ENCODE measurements at places on chromosomes 2 and 18. TPM values are rescaled to one million over a fixed set of nuclear protein-coding genes. Genes with fewer than 3 reads are reported as not detected.
A peak's percentile ranks its signal among the peaks of the same experiment; 100 is the strongest.

The RPRD1A gene
- 44.7 TPM for total RNA-seq

- no peak for DNase-seq
- no peaks in the 10 kb centered on the region for H3K4me1 ChIP-seq
- H3K27me3 ChIP-seq: no peaks in the 10 kb centered on the region
Observed at GRCh38 chr2:226902041-226902966, 66.5 kb downstream of the RHBDD1 start.

The GALNT14 gene
- total RNA-seq: 1.7 TPM

DNA sequence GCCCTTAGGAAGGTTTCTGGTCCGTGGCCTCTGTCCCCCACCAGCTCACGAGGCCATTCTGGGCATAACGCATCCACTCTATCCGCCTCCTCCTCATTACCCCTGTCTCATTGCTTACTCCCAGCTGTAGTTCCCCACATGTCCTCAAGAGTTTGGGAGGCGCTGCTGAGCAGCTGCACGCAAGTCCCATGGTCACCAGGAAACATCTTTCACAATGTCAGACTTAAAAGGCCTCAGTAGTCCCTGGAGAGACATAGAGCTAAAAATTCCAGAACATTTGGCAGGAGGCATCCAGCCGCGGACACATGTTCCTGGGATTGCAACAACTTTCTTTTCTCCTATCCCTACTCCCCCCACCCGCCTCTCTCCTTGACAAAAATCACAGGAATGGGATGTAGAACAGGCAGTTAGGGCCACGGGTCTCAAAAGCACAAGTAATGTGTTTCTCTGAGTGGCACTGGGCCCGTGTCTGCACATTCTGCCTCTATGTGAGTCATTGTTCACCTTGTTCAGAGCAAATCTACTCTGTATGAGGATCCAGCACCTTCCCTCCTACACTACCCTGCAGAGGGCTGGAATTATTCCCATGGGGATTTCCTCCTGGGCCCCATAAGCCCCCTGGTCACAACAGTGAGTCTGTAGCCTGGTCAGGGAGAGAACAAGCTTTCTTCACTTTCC, 8.1 kb downstream of the LBH start:
- no peaks in the 10 kb centered on the region for H3K27me3 ChIP-seq
- peak; percentile 95 for DNase-seq
- H3K4me1 ChIP-seq: peaks cover 59% of the 10 kb centered on the region
- no peak overlapping the region for H3K4me3 ChIP-seq
- peak overlapping the region; percentile 74 for H3K27ac ChIP-seq

DNA sequence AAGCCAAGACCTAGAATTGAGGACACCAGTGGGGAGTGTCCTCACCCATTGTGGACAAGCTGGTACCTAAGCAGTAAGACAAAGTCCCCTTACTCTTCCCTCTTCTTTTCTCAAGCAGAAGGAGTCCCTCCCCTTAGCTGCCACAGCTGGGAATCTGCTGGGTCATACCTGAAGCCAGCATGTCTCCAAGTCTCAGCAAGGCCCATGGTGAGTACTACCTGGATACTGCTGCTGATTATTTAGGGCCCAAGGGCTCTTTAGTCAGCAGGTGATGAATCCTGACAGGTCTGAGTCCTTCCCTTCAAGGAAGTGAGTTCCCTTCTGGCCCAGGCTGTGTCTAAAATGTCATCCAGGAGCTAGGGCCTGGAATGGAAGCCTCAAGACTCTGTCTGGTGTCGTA, 198.6 kb upstream of the STK17B start:
- H3K4me3 ChIP-seq: no peak overlapping the region
- H3K27me3 ChIP-seq: no peaks in the 10 kb centered on the region
- H3K27ac ChIP-seq: no peak overlapping the region
- no peak for DNase-seq
- no peaks in the 10 kb centered on the region for H3K4me1 ChIP-seq

The ELOA2 gene
- not detected for total RNA-seq

DNA sequence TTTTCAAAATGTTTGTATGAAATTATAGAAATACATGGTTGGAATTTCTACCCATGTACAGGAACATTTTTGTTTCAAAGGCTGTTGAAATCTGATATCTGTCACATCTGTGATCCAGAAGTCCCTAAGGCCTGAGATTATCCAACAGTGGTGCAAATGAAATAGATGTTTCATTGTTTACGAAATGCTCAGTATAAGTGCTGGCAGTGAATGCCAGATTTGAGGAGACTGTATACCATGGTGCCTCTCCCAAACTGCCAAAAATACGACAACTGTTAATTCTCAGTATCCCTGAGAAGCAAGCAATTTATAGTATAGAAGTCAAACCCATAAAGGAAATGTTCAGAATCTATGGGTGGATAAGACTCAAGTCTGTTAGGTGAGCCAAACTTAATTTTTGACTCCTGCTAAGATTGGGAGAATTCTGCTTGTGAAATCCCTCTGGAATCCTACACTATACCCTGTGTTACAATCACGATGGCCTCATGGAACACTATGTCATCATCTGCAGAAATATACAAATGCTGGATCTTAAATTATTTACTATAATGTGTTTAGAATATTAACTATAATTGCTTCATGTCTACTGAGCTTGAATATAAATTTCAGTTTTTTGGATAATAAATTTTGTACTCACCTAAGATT, 71.2 kb upstream of the DOCK10 start:
- no peaks in the 10 kb centered on the region for H3K36me3 ChIP-seq
- H3K4me3 ChIP-seq: no peak overlapping the region
- H3K27me3 ChIP-seq: no peaks in the 10 kb centered on the region
- H3K4me1 ChIP-seq: no peaks in the 10 kb centered on the region
- DNase-seq: no peak

DNA sequence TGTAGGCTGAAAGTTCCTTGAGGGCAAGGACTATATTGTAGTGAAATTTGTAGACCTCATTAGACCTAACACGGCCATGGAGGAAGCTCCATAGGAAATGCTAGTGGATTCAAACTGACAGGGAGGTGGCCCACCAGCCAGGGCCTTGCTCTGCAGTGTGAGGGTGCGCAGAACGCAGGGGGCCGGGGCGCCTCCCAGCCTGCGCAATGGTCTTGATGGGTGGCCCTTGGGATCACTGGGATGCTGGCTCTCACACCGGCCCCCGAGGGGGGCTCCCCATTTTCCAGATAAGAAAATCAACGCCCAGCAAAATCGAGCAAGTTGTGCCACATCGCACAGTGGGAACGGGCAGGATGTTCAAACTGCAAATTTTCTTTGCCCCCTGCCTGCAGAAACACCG, 655.4 kb downstream of the GALR1 start:
- no peak for DNase-seq
- no peak overlapping the region for H3K4me3 ChIP-seq
- H3K36me3 ChIP-seq: no peaks in the 10 kb centered on the region
- no peak overlapping the region for H3K27ac ChIP-seq
- H3K27me3 ChIP-seq: no peaks in the 10 kb centered on the region

DNA sequence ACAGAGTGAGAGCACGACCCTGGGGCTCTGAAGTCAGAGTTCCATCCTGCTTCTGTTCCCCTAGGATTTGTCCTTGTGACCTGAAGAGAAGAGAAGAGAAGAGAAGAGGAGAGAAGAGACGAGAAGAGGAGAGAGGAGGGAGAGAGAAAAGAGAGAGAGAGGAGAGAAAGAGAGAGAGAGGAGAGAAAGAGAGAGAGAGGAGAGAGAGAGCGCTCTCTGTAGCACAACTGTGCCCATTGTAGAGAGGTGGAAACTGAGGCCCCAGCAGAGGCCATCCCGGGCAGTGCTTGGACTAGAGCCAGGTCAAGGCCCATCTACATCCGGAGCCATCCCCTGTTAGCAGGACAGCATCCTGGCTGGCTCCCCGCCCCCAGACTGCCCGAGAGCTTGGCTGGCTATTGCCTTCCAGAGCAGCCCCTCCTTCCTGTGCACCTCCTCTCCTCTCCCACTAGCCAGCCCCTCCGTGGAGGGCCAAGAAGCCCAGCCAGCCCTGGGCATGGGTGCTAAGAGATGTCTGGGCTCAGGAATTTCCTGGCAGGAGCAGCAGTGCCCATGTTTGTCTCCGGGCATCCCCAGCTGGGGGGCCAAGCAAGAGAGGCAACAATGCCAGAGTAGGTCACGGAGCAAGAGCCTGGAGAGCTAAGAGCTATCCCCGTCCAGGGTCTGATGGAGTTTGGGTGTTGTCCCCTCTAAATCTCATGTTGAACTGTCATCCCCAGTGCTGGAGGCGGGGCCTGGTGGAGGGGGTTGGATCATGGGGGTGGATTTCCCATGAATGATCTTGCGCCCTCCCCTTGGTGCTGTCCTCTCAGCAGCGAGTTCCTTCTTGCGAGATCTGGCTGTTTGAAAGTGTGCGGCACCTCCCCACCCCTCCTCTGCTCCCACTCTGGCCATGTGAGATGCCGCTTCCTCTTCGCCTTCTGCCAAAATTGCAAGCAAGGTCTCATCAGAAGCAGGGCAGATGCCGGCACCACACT, 18.2 kb upstream of the GPR55 start:
- H3K4me3 ChIP-seq: no peak overlapping the region
- no peaks in the 10 kb centered on the region for H3K36me3 ChIP-seq
- H3K4me1 ChIP-seq: peaks cover 10% of the 10 kb centered on the region
- no peak for DNase-seq

DNA sequence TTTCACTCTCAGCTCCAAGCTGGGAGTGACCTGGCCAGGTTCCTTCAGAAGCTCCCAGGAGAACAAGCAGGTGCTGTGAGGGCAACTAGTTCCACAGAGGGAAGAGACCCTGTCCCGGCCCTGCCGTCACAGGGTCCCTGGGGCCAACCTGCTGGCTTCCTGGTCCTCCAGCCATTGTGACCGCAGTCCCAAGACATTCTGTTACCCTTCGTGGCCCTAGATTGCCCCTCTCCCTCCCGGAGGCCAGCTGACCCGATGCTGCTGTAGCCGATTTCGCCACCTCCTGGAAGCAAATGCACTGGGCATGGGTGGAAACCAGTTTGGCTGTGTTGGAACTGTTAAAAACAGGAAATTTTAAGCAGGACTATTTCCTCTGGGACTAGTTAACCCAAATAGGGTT, 55.4 kb downstream of the EPAS1 start:
- H3K36me3 ChIP-seq: no peaks in the 10 kb centered on the region
- H3K4me1 ChIP-seq: peaks cover 20% of the 10 kb centered on the region
- H3K27me3 ChIP-seq: no peaks in the 10 kb centered on the region
- no peak overlapping the region for H3K4me3 ChIP-seq
- DNase-seq: no peak
- H3K27ac ChIP-seq: peak overlapping the region; percentile 44

The FAM124B gene
- 1.7 TPM for total RNA-seq

The NT5DC4 gene
- total RNA-seq: not detected

GRCh38 chr2:197258580-197258979, 52.0 kb downstream of the ANKRD44 start:
- H3K36me3 ChIP-seq: no peaks in the 10 kb centered on the region
- no peak overlapping the region for H3K4me3 ChIP-seq
- peaks cover 56% of the 10 kb centered on the region for H3K4me1 ChIP-seq
- H3K27me3 ChIP-seq: no peaks in the 10 kb centered on the region
- no peak for DNase-seq

- H3K4me1 ChIP-seq: peaks cover 25% of the 10 kb centered on the region
- H3K27ac ChIP-seq: peak overlapping the region; percentile 94
Observed at GRCh38 chr2:151410485-151410834, 758 bp downstream of the RIF1 start.

The IL36RN gene
- total RNA-seq: 0.25 TPM

DNA sequence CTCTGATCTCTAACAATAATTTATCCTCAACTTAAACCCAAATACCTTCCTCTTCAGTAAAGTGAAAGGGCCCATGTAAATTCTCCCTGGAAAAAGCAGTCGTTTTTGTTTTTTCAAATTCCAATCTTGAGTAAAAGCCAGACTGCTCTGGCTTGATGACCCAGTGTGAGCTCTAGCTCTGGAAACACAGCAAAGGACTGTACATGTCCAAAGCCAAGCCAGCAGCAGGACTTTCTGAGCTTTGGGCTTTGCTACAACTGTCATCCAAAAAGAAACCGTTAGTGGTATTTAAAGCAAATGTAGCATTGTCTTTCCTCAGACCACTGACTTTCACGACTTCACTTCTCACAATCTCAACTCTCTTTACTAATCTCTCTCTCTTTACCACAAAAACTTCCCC, 25.4 kb downstream of the SH3YL1 start:
- peaks cover 8% of the 10 kb centered on the region for H3K36me3 ChIP-seq
- H3K4me3 ChIP-seq: no peak overlapping the region
- no peaks in the 10 kb centered on the region for H3K4me1 ChIP-seq
- DNase-seq: no peak

- H3K27ac ChIP-seq: no peak overlapping the region
- no peaks in the 10 kb centered on the region for H3K27me3 ChIP-seq
- no peak for DNase-seq
- H3K4me1 ChIP-seq: no peaks in the 10 kb centered on the region
Observed at GRCh38 chr2:170567429-170567828, 147.7 kb upstream of the SP5 start.

- no peak overlapping the region for H3K27ac ChIP-seq
- no peaks in the 10 kb centered on the region for H3K36me3 ChIP-seq
- no peak overlapping the region for H3K4me3 ChIP-seq
- H3K4me1 ChIP-seq: no peaks in the 10 kb centered on the region
Observed at GRCh38 chr2:213923543-213923942, 487.3 kb upstream of the VWC2L start.

GRCh38 chr18:32804134-32804888, 31.5 kb upstream of the KLHL14 start:
- H3K27me3 ChIP-seq: no peaks in the 10 kb centered on the region
- no peak overlapping the region for H3K27ac ChIP-seq
- DNase-seq: no peak
- no peaks in the 10 kb centered on the region for H3K36me3 ChIP-seq
- no peaks in the 10 kb centered on the region for H3K4me1 ChIP-seq
- H3K4me3 ChIP-seq: no peak overlapping the region

GRCh38 chr2:108634576-108635160, 84.6 kb upstream of the RANBP2 start:
- no peak overlapping the region for H3K27ac ChIP-seq
- H3K4me3 ChIP-seq: no peak overlapping the region
- peaks cover 64% of the 10 kb centered on the region for H3K4me1 ChIP-seq
- no peaks in the 10 kb centered on the region for H3K36me3 ChIP-seq

DNA sequence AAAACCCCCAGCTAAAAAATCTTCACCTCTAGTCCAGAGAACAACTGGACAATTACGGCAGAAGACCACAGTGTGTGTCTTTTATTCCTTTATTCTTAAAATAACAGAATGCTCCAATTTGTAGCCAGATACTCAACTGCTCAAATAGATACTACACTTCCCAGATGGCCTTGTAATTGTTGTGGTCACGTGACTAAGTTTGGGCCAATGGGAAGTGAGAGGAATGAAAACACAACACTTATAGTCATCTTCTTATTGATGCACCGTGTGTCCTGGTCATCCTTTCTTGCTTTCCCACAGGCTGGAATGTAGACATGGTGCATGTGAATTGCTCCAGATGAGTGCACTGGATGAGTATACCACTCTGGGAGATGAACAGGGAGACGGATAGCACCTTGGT, 145.1 kb downstream of the CDC42EP3 start:
- H3K27me3 ChIP-seq: no peaks in the 10 kb centered on the region
- no peak overlapping the region for H3K4me3 ChIP-seq
- H3K4me1 ChIP-seq: peaks cover 8% of the 10 kb centered on the region

The LIMS2 gene
- 44.2 TPM for total RNA-seq

- H3K36me3 ChIP-seq: no peaks in the 10 kb centered on the region
- no peaks in the 10 kb centered on the region for H3K27me3 ChIP-seq
- no peak overlapping the region for H3K4me3 ChIP-seq
Observed at GRCh38 chr2:214311031-214311533, 99.8 kb upstream of the VWC2L start.

GRCh38 chr2:232418056-232418455, 11.4 kb downstream of the ALPG start:
- no peaks in the 10 kb centered on the region for H3K36me3 ChIP-seq
- H3K4me3 ChIP-seq: no peak overlapping the region
- peaks cover 11% of the 10 kb centered on the region for H3K27me3 ChIP-seq
- no peak overlapping the region for H3K27ac ChIP-seq
- peak; percentile 92 for DNase-seq

All from vagina (tissue), 2 donors.